Vein endothelial cell (primary cell): ENCODE measurements at places on chromosomes 1 and 21. TPM values are rescaled to one million over a fixed set of nuclear protein-coding genes. Genes with fewer than 3 reads are reported as not detected.

Gene HES3
- not detected in 2 replicates for total RNA-seq

Gene FAM78B
- 0.57 TPM in 1 of 2 replicates, not detected in the other for total RNA-seq

Gene LCE2C
- not detected in 2 replicates for total RNA-seq

Gene RNU1-3
- total RNA-seq, result under 0.01 TPM in 2 replicates

Gene KIAA1614
- 4.0 and 4.6 TPM in 2 replicates for total RNA-seq

Gene TTLL10
- not detected in 2 replicates for total RNA-seq

Gene PGBD5
- not detected in 2 replicates for total RNA-seq

Gene RNU1-4
- total RNA-seq, result under 0.01 TPM in 2 replicates

Gene ERICH3
- total RNA-seq, result not detected in 2 replicates

Gene EPHA10
- total RNA-seq, result not detected in 2 replicates

Gene SNRPE
- total RNA-seq, result 63.9 and 65.3 TPM in 2 replicates

Gene CLIC6
- total RNA-seq, result under 0.01 TPM in 1 of 2 replicates, not detected in the other

Gene TEDDM1
- not detected in 2 replicates for total RNA-seq

Gene OR2L8
- total RNA-seq, result not detected in 2 replicates

Gene KIF17
- 11.8 and 14.7 TPM in 2 replicates for total RNA-seq

Gene SEC16B
- total RNA-seq, result 0.65 and 1.2 TPM in 2 replicates

Gene NAV1
- total RNA-seq, result 58.0 and 84.9 TPM in 2 replicates

Gene GIPC2
- 12.4 and 14.7 TPM in 2 replicates for total RNA-seq

Gene AGTRAP
- total RNA-seq, result 42.9 and 50.6 TPM in 2 replicates

Gene PTGS2
- total RNA-seq, result 16.5 and 28.7 TPM in 2 replicates

Gene SELL
- total RNA-seq, result 2.9 and 3.3 TPM in 2 replicates

Gene SPRR2F
- not detected in 2 replicates for total RNA-seq

Gene HORMAD1
- total RNA-seq, result 0.10 and 0.33 TPM in 2 replicates

Gene ICOSLG
- 3.0 and 3.6 TPM in 2 replicates for total RNA-seq

Gene C1orf141
- total RNA-seq, result not detected in 2 replicates

Gene NBPF4
- total RNA-seq, result not detected in 2 replicates

Gene COL6A1
- 23.5 and 27.1 TPM in 2 replicates for total RNA-seq

Gene SPRR2B
- not detected in 2 replicates for total RNA-seq

Gene GPR37L1
- total RNA-seq, result not detected in 2 replicates

Gene VAMP3
- total RNA-seq, result 137 and 163 TPM in 2 replicates

Gene KCNQ4
- not detected in 2 replicates for total RNA-seq

Gene OR2L3
- not detected in 2 replicates for total RNA-seq

Gene CNR2
- not detected in 2 replicates for total RNA-seq

Gene FOXD3
- total RNA-seq, result not detected in 2 replicates

Gene GBP6
- not detected in 2 replicates for total RNA-seq

Gene OR6P1
- total RNA-seq, result not detected in 2 replicates

Gene PIK3C2B
- total RNA-seq, result 40.4 and 52.6 TPM in 2 replicates

Gene FMO4
- 0.98 and 1.2 TPM in 2 replicates for total RNA-seq

Gene SERPINC1
- total RNA-seq, result 0.38 TPM in 1 of 2 replicates, not detected in the other

Gene MTX1
- 42.1 and 44.7 TPM in 2 replicates for total RNA-seq

Gene AVPR1B
- total RNA-seq, result not detected in 2 replicates

Gene B3GALT5
- 0.10 TPM in 1 of 2 replicates, not detected in the other for total RNA-seq

Gene ATP6V1G3
- total RNA-seq, result 0.33 TPM in 1 of 2 replicates, not detected in the other

Gene MARK1
- 1.7 and 2.3 TPM in 2 replicates for total RNA-seq

Gene SIM2
- under 0.01 TPM in 1 of 2 replicates, not detected in the other for total RNA-seq

Gene MYOM3
- total RNA-seq, result under 0.01 TPM in 1 of 2 replicates, not detected in the other

Gene LCK
- total RNA-seq, result not detected in 2 replicates

Gene MEAF6
- total RNA-seq, result 57.8 and 74.2 TPM in 2 replicates

Gene KLHDC8A
- total RNA-seq, result not detected in 2 replicates

Gene CYP4B1
- total RNA-seq, result not detected in 2 replicates

Gene CCDC185
- total RNA-seq, result not detected in 2 replicates

Gene SPAG17
- total RNA-seq, result under 0.01 TPM in 1 of 2 replicates, not detected in the other
